ENCODE measurements at places on chromosomes 6 and 20.
A peak's percentile ranks its signal among the peaks of the same experiment; 100 is the strongest.

- no peak for DNase-seq
Measured at GRCh38 chr6:126531840-126532239, 191.9 kb downstream of the CENPW start.

DNA sequence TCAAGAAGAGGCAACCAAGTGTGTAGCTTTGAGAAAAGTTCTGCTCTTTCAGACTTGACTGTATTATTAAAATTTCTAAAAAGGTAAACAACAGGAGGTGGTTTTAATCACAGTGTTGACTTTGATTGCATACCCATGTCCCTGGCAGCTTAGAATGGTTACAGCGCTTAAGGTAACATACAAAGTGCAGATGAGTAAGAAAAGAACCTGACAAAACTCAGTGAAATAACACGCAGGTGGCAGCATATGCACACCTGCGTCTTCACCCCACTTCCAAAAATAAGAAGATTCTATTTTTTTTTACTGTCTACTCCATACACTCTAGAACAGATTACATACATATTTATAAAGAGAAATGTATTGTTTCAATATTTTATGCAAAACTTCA is 233.5 kb downstream of the GMPR start:
- no peak for DNase-seq

- DNase-seq, result no peak
Measured at GRCh38 chr6:109313139-109313538, 69.1 kb downstream of the CD164 start.

GRCh38 chr6:52549428-52549827 is 27.4 kb downstream of the TRAM2 start:
- no peak for DNase-seq

- DNase-seq, result peak; percentile 27
Measured at GRCh38 chr6:128036808-128037570, 136.1 kb upstream of the THEMIS start.

- no peak for DNase-seq
Measured at GRCh38 chr6:20366082-20366830, 35.4 kb upstream of the E2F3 start.

- DNase-seq, result no peak
Measured at GRCh38 chr6:24325978-24326377, 31.9 kb downstream of the DCDC2 start.

GRCh38 chr20:49163696-49164095 is 24.4 kb downstream of the STAU1 start:
- DNase-seq, result no peak

DNA sequence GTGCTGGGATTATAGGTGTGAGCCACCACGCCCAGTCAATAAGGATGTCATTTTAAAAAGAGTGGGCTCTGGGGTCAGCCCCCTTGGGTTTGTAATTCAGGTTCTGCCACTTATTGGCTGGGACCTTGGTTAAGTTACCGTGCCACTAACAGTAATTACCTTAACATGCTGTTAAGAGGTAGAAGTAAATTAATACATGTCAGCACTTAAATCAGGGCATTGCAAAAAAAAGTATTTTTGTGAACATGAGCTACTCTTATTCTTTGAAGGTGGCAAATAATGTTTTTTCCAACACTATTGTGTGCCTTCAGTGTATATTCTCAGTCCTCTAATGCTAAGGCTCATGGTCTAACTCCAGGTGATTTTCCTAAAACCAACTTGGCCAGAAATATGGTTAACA is 109.5 kb downstream of the F13A1 start:
- no peak for DNase-seq

- DNase-seq, result no peak
Measured at GRCh38 chr6:111663692-111664564, 58.2 kb upstream of the TRAF3IP2 start.

DNA sequence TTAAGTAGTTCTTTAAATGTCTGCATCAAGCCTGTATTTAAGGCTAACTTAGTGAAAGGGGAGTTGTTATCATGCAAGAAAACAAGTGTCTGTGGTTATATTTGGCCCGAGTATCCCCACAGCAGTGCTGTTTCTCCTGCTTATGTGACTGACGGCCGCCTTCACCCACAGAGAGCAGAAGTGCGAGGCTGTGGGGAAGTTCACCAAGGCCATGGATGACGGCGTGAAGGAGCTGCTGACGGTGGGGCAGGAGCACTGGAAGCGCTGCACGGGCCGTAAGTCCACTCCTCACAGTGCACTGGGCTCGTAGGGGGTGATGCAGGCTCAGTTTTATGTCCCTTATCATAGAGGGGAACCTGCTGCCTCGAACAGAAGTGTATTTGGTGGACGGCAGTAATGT is 53.2 kb upstream of the SYNJ2 start:
- DNase-seq, result no peak

DNA sequence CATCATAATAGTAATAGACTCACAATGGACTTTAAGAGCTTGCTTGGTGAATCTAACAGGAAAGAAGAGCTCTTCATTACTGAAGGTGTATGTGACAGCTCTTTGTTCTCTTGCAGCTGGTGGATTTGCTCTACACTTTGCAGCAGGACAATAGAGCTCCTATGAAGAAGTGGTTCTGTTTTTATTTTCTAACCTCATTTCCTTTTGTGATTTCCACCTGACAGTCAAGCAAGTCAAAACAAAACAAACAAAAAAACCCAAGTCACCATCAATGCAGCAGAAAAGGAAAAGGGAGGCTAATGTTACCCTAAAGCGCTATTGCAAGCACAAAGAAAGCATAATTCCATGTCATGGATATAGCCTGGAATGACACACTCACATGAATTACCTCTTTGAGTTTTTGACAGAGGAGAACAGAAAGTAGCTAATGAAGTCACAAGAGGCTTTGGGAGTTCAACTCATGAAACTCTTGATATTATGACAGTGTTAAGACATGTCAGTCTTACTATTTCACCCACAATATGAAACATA is 1188.1 kb downstream of the EPHA7 start:
- no peak for DNase-seq

DNA sequence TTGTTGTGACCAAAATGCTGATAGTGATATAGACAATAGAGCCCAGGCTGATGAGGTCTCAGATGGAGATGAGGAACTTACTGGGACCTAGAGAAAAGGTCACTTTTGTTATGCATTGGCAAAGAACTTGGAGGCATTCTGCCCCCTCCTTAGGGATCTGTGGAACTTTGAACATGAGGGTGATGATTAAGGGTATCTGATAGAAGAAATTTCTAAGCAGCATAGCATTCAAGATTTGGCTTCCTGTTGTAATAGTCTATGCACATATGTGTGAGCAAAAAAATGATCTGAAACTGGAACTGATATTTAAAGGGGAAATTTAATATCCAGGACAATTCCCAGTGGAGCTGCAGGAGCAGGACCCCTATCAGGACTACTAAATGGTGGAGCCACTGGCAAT is 17.1 kb downstream of the HLA-A start:
- no peak for DNase-seq

DNA sequence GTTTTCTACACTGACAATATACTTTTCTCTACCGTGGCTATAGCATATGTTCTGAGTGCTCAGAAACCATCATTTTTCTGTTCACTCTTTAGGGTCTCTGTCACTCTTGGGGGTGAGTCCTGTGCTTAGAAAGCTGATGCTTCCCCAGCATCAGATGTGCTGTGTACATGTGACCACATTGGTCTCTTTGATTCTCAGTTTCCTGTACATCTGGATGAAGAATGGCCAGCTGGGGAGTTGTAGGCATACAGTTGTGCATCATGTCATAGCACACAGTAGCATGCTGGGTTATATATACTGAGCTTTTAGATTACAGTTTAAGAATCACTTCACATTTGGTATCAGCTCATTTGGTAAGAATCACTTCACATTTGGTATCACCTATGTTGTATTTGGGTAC is 238.6 kb upstream of the PREP start:
- no peak for DNase-seq

GRCh38 chr6:77644102-77644705 is 8.6 kb upstream of the MEI4 start:
- DNase-seq, result no peak

DNA sequence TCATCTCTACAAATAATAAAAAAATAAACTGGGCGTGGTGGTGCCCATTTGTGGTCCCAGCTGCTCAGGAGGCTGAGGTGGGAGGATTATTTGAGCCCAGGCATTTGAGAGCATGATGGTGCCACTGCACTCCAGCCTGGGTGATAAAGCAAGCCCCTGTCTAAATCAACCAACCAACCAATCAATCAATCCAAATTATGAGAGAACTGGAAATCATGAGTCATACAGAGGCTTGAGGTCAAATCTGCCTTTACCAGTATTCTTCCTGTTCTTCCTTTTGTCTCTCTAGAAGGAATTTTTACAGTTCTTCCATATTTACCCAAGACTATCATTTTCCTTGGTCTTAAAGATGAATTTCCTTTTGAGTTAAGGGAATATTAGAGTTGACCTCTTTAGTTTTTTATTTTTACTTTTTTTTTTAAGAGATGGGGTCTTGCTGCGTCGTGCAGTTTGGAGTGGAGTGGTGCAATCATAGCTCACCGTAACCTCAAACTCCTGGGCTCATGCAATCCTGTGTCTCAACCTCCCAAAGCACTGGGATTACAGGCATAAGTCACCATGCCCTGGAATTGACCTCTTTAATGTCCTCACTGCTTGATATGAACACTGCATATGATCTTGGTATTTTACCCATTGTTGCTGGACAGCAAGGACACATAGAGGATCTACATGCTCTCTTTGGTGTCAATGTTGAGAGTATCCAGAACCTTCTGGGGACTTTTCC is 44.1 kb upstream of the TXNDC5 start:
- DNase-seq, result no peak

DNA sequence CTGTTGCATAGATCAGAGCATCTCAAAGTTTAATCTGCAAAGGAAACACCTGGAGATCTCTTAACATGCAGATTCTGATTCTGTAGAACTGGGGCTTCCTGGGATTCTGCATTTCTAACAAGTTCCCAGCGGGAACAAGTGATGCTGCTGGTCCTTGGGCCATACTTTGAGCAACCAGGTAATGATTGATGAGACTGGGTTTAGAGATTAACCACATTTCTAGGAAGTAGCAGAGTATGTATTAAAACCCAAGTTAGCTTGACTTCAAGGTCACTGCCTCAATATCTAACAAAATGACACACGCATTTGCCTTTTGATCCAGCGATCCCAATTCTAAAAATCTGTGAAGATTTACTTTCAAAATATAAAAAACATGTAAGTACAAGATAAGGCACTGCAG is 83.0 kb upstream of the DTNBP1 start:
- no peak for DNase-seq

GRCh38 chr6:157282284-157282683 is 41.0 kb downstream of the TMEM242 start:
- DNase-seq, result no peak

- DNase-seq, result no peak
Measured at GRCh38 chr6:45783716-45784115, 231.9 kb downstream of the CLIC5 start.

- no peak for DNase-seq
Measured at GRCh38 chr6:170476360-170476759, 76.7 kb downstream of the PSMB1 start.

DNA sequence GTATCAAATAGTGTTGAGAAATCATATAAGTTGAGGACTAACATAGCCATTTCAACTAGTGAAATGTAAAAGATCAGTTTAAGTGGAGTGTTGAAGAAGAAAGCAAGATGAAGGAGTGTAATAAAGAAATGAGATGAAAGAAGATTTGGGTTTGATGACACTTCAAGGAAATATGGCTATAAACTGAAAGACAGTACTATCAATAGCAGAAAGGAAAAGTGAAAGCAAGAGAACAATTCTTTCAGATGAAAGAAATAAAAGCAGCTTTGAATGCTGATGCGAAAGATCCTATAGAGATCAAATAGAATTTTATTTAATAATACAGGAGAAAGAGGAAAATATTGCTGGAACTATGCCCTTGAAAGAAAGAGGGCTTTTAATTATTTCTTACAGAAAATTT is 92.8 kb upstream of the PRSS16 start:
- DNase-seq, result no peak

GRCh38 chr20:63680857-63681608 is 15.4 kb upstream of the TNFRSF6B start:
- DNase-seq, result no peak

DNA sequence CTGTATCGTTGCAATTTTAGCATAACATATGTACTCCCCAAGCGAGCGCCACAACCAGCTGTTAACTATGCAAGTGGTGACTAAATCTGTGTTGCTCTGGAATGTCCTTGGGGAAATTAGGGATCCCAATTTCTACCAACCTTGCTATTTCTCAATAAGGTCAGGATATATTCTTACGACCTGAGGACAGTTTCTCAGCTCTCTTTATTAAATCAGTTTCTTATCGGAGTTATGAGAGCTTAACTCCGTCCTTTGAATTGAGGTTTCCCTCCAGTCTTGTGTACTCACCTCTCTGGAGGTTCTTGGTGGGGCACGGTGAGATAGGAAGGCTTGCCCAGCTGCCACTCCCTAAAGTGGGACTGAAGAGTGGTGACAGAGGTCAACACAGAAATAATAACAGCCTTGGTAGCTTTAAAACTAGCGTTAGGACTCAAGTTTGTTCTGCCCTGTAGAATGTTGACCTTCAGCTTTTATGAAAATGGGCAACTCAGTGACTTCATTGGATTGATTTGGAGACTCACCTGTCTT is 694 bp downstream of the MRPS18B start:
- no peak for DNase-seq

DNA sequence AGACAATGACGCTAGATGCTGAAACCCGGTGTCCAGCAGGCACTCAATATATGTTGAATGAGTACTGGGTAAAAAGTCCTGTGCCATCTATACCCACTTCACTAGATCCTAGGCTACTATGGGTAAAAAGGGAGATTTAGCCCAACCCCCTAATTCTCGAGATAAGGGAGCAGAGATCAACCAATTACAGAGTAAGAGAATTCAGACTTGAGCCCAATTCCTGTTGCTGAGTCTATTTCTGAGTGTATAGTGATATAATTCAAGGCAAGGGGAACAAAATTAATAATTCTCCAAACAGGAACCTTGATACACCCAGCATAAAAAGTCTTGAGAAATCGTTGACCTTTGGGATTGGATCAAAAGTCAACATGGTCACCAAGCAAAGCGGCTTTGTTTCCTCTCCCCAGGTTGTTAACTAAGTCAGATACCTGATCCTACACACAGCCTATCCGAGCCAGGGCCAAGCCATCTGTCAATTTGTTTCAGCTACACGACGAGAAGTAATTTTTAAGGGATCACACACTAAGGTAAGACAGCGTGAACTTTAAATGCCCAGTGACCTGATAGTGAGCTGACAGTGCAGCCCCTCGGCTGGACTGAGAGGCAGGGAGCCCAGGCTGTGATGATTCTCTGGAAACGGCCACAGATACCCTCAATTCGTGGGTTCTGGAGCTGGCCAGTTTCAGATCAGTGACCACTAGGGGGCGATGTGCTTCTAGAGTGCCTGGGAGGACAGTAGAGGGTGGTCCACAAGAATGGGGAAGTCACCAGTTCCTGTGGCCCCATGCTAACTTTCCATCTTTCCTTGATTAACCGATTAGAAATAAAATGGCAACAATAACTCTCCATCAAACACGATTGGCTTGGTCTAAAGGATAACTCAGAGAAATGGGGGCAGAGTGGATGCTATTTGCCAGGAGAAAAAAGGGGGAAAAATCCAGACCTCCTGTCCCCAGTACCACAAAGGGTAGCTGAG is 46.2 kb downstream of the SLC22A23 start:
- DNase-seq, result peak; percentile 96

GRCh38 chr20:6606651-6607050 is 160.8 kb upstream of the BMP2 start:
- no peak for DNase-seq

Measured in WERI-Rb-1 (cell line).